ENCODE measurements at places on chromosomes 1 and 21.

DNA sequence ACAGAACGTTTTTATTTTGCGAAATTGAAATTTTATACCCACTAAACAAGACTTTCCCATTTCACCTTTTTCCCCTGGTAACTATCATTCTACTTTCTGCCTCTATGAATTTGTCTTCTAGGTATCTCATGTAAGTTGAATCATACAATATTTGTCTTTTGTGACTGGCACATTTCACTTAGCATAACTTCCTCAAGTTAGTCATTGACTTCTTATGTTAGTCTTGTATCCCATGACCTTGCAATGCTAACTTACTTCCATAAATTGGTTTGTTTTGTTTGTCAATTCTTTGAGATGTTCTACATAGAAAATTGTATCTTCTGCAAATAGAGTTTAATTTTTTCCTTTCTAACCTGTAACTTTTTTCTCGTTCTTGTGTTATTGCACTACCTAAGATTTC is 26.9 kb downstream of the SH3BP5L start:
- no peak for DNase-seq

DNA sequence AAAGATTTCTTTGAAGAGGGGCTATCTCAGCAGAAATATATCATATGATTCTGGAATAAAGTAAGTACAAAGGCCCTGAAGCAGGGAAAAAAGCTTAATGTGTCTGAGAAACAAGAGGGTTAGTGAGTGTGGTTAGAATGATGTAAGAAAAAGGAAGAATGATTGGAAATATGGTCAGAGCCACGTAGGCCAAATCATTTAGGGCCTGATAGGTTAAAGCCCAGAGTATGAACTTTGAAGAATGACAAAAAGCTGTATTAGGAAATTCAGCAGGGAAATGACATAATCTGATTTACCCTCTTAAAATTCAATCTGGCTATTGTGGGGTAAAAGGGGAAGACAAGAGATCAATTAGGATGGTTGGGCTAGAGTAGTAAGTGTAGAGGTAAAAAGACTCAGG is 69.0 kb upstream of the MUTYH start:
- DNase-seq, result no peak

DNA sequence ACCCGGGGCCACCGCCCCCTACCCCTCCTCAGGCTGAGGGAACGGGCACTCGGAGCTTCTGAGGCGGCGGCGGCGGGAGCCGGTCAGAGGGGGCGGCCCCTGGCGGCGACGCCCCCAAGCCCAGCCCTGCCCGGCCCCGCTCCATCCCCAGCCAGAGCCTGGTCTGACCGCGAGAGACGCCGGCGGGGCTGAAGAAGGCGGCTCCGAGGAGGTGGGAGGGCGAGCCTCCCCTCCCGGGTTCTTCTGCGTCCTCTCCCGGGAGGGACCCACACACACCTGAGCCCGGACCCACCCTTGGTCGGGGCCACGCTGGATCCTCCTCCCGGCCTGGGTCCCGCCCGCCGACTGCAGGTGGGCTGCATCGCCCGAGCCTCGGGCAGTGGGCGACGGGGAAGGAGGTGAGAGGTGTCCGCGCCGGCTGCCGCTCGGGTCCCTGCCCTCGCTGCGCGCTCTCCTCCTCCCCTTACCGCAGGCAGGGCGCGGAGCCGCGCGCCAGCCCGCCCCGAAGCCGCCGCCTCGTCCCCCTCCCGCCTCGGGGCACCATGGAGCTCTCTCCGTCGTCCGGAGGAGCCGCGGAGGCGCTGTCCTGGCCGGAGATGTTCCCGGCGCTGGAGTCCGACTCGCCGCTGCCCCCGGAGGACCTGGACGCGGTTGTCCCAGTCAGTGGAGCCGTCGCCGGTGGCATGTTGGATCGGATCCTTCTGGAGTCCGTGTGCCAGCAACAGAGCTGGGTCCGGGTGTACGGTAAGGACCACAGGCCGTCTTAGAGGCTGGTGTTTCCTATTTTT is at the start of gene RASAL2:
TSS of gene RASAL2 (plus strand) at position 154 of the 788 bp plus-strand sequence. CDS start at position 543, 389 bp downstream.
- no peak for DNase-seq

GRCh38 chr1:39900662-39901463 is 854 bp downstream of the MYCL start:
- DNase-seq, result no peak

- no peak for DNase-seq
These were observed 346.8 kb downstream of the BRINP2 start for GRCh38 chr1:177517546-177517945.

Data from stimulated activated CD8-positive, alpha-beta memory T cell treated with anti-CD3 and anti-CD28 coated beads, Interleukin-15, amount 100 ng/mL, for 1 hour (primary cell).